Tibial nerve (tissue), 4 donors: ENCODE measurements at places on chromosomes 4 and X. TPM values are rescaled to one million over a fixed set of nuclear protein-coding genes. Genes with fewer than 3 reads are reported as not detected.

- no peak overlapping the region for H3K4me3 ChIP-seq
- H3K4me1 ChIP-seq = no peaks in the 10 kb centered on the region
- H3K36me3 ChIP-seq = no peaks in the 10 kb centered on the region
- DNase-seq = no peak
Observed at GRCh38 chr4:36574816-36575215, 293.4 kb downstream of the DTHD1 start.

Gene DOK7
- not detected for total RNA-seq

- H3K36me3 ChIP-seq = no peaks in the 10 kb centered on the region
- peaks cover 8% of the 10 kb centered on the region for H3K4me1 ChIP-seq
- no peaks in the 10 kb centered on the region for H3K27me3 ChIP-seq
- no peak for DNase-seq
Observed at GRCh38 chr4:38311495-38312126, 351.4 kb downstream of the PTTG2 start.

GRCh38 chrX:3697220-3697684 lies 16.2 kb downstream of the PRKX start:
- no peak overlapping the region for H3K4me3 ChIP-seq
- H3K4me1 ChIP-seq = peaks cover 38% of the 10 kb centered on the region
- H3K27ac ChIP-seq = peak overlapping the region; percentile 68
- H3K27me3 ChIP-seq = no peaks in the 10 kb centered on the region

GRCh38 chr4:26609391-26609790 lies 25.5 kb downstream of the TBC1D19 start:
- H3K27ac ChIP-seq = no peak overlapping the region
- no peak overlapping the region for H3K4me3 ChIP-seq

Gene SMIM10
- 16.8 TPM for total RNA-seq

DNA sequence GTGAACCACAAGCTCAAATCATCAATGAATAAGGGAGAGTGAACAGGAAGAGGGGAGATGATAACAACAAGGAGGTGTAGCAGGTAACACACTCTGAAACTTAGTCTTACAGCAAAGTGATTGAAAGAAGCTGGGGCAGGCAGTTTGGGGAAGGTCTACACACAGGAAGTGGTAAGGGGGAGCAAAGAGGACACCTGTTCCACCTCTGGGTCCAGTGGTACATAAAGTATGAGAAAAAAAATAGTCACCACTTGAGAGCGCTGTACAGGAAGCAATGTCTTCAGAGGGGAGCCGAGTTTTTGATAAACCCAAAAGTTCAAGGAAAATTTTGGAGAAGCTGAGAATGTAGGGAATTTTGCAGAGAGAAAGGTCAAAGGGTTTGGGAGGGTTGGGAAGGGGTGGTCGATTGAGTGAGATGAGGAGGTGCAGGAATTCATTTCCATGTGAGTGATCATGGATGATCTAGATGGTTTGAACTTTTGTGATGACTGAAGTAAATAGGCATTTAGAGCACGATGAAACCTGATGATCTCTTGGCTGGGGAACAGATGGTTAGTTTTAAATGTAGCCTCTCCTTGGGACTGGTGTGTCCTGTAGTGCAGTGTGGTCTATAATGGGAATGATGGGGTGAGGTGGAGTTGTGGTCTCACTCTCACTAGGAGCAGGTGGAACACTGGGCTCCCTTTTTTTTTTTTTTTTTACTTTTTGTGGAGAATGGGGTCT lies 142.0 kb downstream of the RBMX2 start:
- H3K27me3 ChIP-seq = no peaks in the 10 kb centered on the region
- no peak overlapping the region for H3K4me3 ChIP-seq
- H3K4me1 ChIP-seq = no peaks in the 10 kb centered on the region
- no peak for DNase-seq
- H3K27ac ChIP-seq = no peak overlapping the region

DNA sequence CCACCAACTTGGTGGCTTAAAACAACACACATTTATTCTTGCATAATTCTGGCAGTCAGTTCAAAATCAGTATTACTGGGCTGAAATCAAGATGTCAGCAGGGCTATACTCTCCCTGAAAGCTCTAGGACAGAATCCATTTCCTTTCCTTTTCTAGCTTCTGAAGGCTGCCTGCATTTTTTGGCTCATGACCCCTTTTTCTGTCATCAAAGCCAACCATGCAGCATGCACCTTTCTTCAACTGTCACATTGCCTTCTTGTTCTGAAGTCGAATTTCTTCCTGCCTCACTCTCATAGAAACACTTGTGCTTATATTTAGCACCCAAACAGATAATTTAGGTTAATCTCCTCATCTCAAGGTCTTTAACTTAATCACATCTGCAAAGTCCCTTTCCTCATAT lies 79.8 kb upstream of the PPP1R2C start:
- H3K27ac ChIP-seq = no peak overlapping the region
- H3K27me3 ChIP-seq = no peaks in the 10 kb centered on the region
- H3K4me1 ChIP-seq = no peaks in the 10 kb centered on the region
- no peaks in the 10 kb centered on the region for H3K36me3 ChIP-seq

DNA sequence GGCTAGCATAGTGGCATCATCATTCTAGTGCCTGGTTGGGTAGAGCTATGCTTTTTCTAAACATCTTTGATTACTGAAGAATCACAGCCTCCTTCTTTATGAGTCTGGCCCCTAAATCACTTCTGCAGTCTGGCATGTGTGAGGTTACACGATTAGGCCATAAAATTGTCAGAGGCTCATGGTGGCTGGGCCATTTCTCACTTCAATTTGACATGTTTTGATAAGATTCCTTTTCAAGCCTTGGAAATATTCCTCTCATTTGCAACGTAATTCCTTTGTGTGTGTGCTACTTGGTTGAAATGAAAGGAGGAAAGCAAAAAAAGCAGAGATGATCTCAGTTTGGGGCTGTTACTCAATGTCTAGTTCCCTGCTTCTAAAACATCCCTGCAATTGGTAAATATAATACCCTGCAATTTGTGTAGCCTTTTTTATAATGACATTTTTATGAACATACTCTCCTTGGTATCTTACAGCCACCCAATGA lies 6.2 kb downstream of the CCKAR start:
- H3K27me3 ChIP-seq = no peaks in the 10 kb centered on the region
- H3K4me1 ChIP-seq = no peaks in the 10 kb centered on the region
- H3K36me3 ChIP-seq = no peaks in the 10 kb centered on the region
- no peak overlapping the region for H3K27ac ChIP-seq

- DNase-seq = no peak
- H3K27ac ChIP-seq = no peak overlapping the region
- H3K4me3 ChIP-seq = no peak overlapping the region
- no peaks in the 10 kb centered on the region for H3K4me1 ChIP-seq
- no peaks in the 10 kb centered on the region for H3K36me3 ChIP-seq
Observed at GRCh38 chr4:92359491-92359890, 55.7 kb downstream of the GRID2 start.

Gene JCHAIN
- total RNA-seq = 3.1 TPM

- H3K36me3 ChIP-seq = peaks cover 8% of the 10 kb centered on the region
- no peaks in the 10 kb centered on the region for H3K4me1 ChIP-seq
- H3K27me3 ChIP-seq = no peaks in the 10 kb centered on the region
- no peak overlapping the region for H3K27ac ChIP-seq
Observed at GRCh38 chr4:1821679-1822567, 28.8 kb downstream of the FGFR3 start.

- H3K27me3 ChIP-seq = no peaks in the 10 kb centered on the region
- peaks cover 25% of the 10 kb centered on the region for H3K4me1 ChIP-seq
- no peak for DNase-seq
- H3K27ac ChIP-seq = no peak overlapping the region
- H3K4me3 ChIP-seq = no peak overlapping the region
- H3K36me3 ChIP-seq = no peaks in the 10 kb centered on the region
Observed at GRCh38 chr4:7546152-7546808, 111.5 kb upstream of the PSAPL1 start.

GRCh38 chr4:80927420-80927819 lies 103.1 kb upstream of the BMP3 start:
- DNase-seq = no peak
- no peak overlapping the region for H3K4me3 ChIP-seq
- H3K4me1 ChIP-seq = no peaks in the 10 kb centered on the region
- H3K27me3 ChIP-seq = no peaks in the 10 kb centered on the region
- H3K36me3 ChIP-seq = no peaks in the 10 kb centered on the region

DNA sequence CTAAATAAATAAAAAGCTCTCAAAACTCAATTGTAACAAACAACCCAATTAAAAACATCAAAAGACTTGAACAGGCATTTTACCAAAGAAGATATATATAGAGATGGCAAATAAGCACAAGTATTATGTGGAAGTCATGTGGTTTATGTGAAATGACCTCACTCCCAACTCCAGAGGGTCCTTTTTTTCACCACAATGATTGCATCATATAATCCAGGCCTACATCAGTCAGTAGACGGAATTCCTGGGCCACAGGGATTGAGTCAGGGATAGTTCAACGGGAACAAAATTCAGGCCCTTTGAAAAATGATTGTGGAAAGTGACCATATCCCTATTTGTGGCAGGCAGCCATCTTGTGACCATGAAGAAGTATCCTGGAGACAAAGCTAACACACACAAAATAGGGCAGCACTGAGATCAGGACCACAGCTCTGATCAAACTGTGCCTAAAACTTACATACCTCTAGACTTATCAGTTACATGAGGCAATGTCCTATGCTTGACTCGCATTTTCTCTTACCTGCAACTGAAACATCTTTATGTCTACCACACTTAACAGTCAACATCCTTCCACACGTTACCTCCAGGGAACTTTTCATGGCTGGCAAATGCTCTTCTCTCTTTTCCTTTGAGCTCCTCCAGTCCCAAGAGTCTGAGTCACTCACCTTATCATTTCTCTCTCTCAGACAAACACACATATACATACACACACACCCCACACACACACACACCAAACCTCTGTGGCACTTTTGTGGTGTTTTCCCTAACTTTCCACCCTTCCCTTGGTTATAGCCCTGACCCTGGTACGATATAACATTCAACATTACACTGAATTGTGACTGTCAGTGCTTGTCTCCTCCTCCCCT lies 113.5 kb downstream of the PHF8 start:
- no peaks in the 10 kb centered on the region for H3K4me1 ChIP-seq
- no peak overlapping the region for H3K4me3 ChIP-seq
- no peak for DNase-seq
- H3K27ac ChIP-seq = no peak overlapping the region
- H3K36me3 ChIP-seq = no peaks in the 10 kb centered on the region

- no peak overlapping the region for H3K27ac ChIP-seq
- no peaks in the 10 kb centered on the region for H3K36me3 ChIP-seq
- no peaks in the 10 kb centered on the region for H3K4me1 ChIP-seq
- H3K4me3 ChIP-seq = no peak overlapping the region
- DNase-seq = no peak
- peaks cover 15% of the 10 kb centered on the region for H3K27me3 ChIP-seq
Observed at GRCh38 chr4:6372649-6373525, 99.5 kb downstream of the PPP2R2C start.

DNA sequence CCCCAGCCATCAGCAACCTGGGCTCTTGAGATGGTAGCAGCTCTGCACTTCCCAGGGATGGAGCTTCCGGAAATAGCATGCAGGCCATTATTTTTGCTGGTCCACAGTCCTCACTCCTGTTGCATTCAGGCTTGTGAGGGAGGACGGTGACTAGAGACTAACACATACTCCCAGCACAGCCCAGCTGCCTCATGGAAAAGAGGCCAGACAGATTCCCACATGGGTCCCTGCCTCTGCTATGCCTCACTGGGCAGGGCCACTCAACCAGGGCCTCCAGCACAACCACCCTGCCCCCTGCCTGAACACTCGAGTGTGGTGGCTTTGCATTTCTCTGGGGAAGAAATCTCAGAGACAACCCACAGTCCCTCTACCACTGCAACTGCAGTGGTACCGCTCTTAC lies 1195.1 kb downstream of the PCDH18 start:
- no peak overlapping the region for H3K4me3 ChIP-seq
- no peaks in the 10 kb centered on the region for H3K36me3 ChIP-seq
- no peak for DNase-seq
- H3K27ac ChIP-seq = no peak overlapping the region

DNA sequence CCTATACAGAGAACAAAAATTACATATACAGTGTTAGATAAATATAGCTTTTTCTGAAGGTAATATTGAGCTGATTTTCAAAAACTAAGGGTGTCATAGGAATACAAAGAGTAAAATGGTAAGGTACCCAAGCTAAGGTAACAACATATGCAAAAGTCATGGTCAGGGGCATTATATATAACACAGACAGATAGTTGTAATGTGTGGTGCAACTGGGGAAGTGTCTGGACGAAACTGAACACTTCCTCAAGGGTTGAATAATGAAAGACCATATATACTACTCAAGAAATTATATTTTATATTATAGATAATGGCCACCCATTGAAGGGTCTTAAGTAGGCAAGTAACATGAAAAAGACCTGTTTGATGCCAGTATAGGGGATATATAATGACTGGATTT lies 262.1 kb upstream of the CXXC4 start:
- no peak overlapping the region for H3K27ac ChIP-seq
- no peaks in the 10 kb centered on the region for H3K4me1 ChIP-seq
- no peak overlapping the region for H3K4me3 ChIP-seq
- no peaks in the 10 kb centered on the region for H3K27me3 ChIP-seq
- no peaks in the 10 kb centered on the region for H3K36me3 ChIP-seq

Gene GLUD2
- total RNA-seq = 0.59 TPM

DNA sequence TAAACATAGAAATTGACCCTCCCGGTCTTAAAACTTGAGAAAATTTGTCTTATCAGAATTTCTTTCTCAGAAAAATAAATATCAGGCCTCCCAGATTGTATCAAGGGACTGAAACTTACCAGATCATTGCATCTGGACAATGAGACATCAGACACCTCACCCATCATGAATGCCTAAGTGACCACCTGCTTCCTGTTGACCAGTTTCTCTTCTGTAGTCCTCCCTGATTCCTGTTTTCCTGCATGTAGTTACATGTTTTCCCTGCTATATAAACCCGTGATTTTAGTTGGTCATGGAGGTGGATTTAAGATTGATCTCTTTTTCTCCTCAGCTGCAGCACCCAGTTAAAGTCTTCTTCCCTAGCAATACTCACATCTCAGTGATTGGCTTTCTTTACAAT lies 548.1 kb downstream of the PPP4R3C start:
- no peaks in the 10 kb centered on the region for H3K4me1 ChIP-seq
- no peaks in the 10 kb centered on the region for H3K36me3 ChIP-seq
- no peak for DNase-seq
- H3K27ac ChIP-seq = no peak overlapping the region
- no peak overlapping the region for H3K4me3 ChIP-seq

Gene ARMCX5
- 14.4 TPM for total RNA-seq

Gene ITGB1BP2
- 20.1 TPM for total RNA-seq
